ENCODE measurements at places on chromosomes 5 and 9.
A peak's percentile ranks its signal among the peaks of the same experiment; 100 is the strongest.

DNA sequence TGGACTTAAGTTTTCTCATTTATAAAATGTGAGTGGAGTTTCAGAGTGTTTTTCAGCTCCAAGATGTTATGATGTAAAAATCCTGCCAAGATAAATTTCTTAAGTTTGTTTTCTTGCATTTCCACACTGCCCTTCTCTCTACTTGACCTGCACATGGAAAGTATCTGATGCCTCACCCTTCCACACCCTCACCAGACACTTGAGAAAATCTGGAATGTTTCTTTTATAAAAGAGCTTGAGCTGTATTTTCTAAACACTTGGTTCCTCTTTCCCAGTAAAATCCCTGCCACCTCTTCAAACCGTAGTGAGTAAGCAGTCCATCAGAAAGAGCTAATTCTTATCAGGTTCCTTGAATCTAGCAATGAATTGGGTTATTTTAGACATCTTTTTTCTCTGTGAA, 42.9 kb downstream of the FOXD1 start:
- no peak for DNase-seq

GRCh38 chr9:76634356-76635054, 129.7 kb upstream of the PCA3 start:
- no peak for DNase-seq

DNA sequence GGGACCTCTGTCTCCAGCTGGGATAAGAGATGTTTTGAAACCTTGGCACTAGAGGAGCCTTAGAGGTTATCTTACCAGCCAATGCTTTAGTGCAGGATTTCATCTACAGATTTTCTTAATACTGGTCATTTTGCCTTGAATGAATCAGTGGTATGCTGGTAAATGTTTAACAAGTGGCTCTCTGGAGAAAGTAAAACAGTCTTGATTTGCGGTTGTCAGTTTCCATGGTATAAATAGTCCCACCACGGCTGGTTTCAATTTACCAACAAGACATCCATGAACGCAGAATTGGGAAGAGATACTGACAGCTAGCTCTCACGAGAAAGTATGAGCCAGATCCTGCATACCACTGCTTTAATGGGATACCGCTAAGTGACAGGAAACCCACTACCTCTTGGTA, 56.7 kb upstream of the CXCL14 start:
- no peak for DNase-seq

GRCh38 chr5:180982008-180982741, 6.5 kb upstream of the BTNL3 start:
- DNase-seq: no peak

GRCh38 chr5:21219251-21219650, 1231.3 kb upstream of the CDH18 start:
- no peak for DNase-seq

DNA sequence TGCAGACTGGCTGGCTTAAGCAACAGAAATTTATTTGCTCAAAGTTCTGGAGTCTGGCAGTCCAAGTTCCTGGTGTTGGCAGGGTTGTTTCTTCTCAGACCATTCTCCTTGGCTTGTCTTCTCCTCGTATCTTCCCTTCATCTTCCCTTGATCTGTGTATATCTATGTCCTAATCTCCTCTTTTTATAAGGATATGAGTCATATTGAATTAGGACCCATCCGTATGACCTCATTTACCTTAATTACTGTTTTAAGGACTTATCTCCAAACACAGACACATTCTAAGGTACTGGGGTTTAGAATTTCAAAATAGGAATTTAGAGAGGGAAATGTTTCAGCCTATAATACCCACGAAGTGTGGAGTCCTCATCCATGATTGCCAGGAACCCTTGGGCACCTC, 13.1 kb upstream of the LPAR1 start:
- DNase-seq: no peak

DNA sequence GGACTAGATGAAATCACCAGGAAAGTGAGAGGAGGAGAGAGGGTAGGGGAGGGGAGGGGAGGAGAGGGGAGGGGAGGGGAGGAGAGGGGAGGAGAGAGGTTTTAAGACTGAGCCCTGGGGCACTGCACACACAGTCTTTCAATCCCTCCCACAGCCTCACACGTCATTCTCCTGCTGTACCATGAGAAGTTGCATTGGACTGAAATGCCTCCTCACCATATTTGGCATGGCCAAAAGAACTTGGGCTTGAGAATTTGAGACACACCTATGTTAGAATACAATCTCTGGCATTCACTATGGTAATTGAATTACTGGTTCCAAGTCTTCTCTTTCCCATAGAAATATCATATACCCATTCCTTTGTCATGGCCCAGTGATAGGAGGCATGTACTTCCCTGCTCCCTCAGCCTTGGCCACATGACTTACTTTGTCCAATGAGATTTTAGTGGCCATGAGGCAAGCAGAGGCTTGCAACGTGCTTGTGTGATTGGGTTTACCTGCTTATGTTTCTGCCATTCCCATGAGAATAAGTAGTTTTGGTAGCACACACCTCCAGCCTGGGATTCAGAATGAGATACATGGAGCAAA, 133.3 kb upstream of the SMARCA2 start:
- no peak for DNase-seq

DNA sequence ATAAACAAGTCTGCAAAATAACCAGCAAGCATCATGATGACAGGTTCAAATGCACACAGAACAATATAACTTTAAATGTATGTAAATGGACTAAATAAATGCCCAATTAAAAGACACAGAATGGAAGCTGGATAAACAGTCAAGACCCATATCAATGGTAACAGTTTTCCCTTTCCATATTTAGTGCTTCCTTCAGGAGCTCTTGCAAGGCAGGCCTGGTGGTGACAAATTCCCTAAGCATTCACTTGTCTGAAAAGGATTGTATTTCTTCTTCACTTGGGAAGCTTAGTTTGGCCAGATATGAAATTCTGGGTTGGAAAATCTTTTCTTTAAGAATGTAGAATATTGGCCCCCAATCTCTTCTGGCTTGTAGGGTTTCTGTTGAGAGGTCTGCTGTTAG, 120.2 kb upstream of the RASA1 start:
- no peak for DNase-seq

GRCh38 chr9:38251036-38251860, 141.3 kb upstream of the ALDH1B1 start:
- no peak for DNase-seq

DNA sequence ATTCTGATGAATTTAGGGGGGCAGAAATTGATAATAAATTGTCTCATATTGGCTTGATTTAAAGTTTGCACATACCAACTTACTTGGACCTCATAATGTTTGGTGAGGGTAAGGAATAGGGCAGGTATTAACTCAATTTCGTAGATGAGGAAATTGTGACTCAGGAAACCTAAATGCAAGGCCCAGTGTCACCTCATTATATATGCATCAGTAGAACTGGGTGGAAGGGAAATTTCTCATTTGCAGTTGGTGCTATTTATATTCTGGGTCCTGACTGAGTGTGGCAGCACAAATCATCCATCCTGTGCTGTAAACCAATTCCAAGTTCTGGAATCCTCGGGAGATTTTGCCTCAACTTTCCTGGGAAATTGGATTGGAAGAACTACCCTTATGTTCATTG, 103.0 kb downstream of the SPATA31D1 start:
- DNase-seq: no peak

DNA sequence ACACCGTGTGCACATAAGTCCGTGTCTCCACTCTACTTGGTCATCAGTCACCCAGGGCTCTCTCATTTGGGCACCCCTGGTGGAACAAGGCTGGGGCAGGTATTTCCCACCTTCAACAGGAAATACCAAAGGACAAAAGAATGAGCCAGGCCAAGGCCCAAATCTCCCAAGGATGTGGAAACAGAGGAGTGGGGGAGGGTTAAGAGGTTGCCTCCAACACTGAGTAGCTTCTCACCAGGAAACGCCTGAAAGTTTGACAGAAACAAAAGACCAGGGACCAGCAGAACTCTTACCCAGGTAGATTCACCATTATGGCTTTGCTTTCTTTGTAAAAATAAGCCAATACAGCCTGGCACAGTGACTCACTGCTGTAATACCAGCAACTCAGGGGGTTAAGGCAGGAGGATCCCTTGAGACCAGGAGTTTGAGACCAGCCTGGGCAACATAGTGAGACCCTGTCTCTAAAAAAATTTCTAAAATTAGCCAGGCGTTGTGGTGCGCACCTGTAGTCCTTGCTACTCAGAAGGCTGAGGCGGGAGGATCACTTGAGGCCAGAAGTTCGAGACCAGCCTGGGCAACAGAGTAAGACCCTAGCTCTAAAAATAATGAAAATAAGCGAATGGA, 12.7 kb downstream of the SLC1A3 start:
- DNase-seq: no peak

GRCh38 chr5:64532212-64532611, 26.4 kb downstream of the RGS7BP start:
- DNase-seq: no peak

GRCh38 chr5:149887622-149888183, 56.9 kb downstream of the PDE6A start:
- DNase-seq: no peak

DNA sequence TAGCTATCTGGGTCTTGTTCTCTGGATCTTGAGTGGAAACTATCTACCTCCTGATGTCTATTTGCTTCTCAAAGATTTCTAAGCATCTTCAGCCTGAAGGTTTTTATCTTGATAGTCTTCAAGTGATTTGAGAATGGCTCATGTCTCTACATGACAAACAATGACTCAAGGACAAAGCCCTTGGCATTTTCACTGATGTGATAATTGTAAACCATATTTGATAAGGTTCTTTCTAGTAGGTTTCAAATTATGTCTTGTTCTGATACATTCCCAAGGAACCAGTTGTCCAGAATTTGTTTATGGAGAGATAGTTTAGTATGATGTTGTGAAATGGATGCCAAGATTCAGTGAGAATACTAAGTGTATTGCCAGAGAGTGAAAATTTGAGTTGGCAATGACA, 1079.3 kb upstream of the CDH9 start:
- no peak for DNase-seq

GRCh38 chr9:129170229-129170628, 7.8 kb downstream of the IER5L start:
- DNase-seq: peak; percentile 37

GRCh38 chr5:14035859-14036503, 91.5 kb upstream of the DNAH5 start:
- DNase-seq: no peak

GRCh38 chr5:134521841-134522240, 3.6 kb upstream of the JADE2 start:
- DNase-seq: no peak

DNA sequence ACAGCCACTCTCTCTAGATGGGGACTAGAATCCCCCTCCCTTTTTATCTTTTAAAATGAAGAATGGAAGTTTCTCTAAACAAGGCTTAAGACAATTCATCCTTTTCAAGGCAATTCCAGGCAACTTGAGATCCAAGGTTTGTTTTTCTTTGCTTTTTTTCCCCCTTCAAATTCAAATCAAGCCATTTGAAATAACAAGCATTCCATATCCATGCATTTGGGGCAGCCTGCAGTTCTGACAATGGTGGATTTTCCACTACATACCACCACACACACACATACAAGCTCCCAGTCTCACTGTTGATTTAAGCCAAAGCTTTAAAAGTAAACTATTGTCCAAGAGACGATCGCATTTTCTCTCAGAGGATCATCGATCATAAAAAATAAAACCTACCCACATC, 424 bp downstream of the INSYN2B start:
- DNase-seq: no peak

DNA sequence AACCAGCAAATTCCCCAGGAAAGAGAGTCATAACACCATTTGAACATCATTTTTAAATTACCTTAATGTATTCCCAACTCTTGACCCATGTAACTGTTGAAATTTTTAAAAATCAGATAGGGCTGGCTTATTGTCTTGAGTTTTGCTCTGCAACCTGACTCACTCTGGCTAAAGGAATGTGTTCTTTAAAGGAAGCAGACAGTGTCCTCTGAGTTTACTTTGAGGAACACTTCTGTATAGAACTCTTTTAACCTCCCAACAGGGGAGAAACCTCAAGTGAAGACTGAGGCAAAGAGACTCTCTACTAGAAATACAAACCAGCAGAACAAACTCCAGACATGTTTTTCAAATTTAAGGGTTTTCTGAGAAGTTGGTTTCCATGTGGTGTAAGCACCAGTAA, 248.9 kb downstream of the CWC27 start:
- no peak for DNase-seq

DNA sequence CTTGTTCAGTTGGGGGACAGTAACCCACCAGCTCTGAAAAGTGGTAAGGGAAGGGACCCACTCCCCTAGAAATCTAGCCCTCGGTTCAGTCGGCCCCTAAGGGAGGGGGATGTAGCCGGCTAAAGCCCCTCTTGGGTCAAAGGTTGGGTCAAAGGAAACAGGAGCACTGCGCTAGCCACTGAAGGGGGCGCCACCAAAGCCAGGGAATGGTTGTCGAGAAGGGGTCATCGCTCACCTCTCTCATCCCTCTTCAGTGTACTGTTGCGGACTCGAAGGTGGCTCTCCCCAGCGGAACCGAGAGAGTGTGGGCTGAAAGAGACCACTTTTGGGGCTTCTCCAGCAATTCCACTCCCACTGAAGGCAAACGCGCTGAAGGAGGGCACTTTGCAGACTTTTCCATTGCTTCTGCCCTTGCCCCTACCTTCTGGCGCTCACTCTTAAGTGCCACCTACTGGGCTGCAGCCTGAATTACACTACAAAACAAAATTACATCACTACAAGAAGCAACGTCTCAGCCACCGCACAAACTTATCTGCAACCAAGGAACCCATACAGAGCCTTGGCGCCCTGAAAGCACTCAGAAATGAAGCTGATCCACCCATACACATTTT, 396.9 kb downstream of the PDE4D start:
- no peak for DNase-seq

GRCh38 chr5:168728546-168729211, 149.5 kb upstream of the PANK3 start:
- DNase-seq: no peak

DNA sequence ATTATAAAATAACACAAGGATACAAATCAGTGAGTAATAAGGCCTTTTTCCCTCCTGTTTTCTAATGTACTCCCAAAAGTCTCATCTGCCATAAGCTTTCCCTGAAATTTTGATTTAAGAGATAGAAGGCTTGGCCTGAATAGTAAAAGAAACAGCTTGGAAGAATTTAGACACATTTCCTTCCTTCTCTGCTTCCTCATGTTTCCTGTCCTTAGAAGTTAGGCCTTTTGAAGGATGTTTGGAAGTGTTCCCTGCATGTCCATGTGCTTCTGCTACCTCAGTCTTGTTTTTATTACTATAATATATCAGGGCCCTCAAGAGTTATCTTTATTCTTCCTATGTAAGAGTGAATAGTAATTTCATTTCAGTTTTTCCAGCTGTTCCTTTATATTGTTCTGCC, 242.7 kb downstream of the DEPDC1B start:
- no peak for DNase-seq

DNA sequence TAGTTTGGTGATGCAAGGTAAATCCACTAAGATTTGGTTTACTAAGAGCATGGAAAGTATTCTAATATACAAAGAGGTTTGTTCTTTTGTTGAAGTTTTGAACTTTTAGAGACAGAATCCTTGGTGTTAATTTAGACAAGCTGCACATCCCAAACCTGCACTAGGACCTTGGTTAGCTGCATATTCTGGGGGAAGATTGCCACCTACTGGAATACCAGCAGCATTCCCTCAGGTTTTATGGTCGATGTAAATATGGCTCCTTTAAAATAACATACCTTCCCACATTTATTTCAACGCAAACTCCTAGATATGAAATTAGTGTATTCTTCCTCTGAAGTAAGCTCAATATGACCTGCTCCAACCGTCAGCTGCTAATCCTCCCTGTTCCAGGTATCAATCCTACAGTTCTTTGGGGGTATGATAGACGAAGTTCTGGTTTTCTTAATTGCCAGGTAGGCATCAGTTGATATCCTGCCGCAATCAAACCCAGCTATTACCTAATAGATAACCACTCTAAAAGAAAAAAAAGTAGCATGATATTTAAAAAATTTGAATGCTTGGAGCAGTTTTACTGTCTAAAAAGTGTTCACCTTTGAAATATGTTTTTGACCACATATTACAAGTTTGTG, 624.1 kb downstream of the ISL1 start:
- no peak for DNase-seq
